Fibroblast of skin of right quadriceps (primary cell): ENCODE measurements at places on chromosomes 5 and 9.

- DNase-seq = no peak
These were observed 214.6 kb downstream of the GABRG2 start for GRCh38 chr5:162282191-162282590.

DNA sequence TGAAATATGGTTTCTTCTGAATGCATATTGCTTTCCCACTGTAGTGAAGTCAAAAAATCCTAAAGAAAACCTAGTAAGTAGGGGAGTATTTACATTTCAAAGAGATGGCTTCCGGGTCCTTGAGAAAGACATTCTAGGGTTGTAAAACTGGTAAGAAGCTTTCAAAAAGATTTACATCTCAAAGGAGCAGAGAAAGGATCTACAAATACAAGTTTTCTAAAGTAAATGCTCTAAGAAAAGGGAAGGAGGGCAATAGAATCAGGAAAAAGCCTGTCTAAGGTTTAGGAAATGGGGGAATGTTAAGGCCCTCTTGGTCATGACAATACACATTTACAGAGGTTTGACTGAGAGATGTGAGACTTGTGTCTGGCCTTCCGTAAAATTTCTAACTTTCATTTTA is 16.7 kb upstream of the TRPC7 start:
- no peak for DNase-seq

GRCh38 chr5:141680178-141680577 is 1.9 kb downstream of the ARAP3 start:
- no peak for DNase-seq

GRCh38 chr5:178182158-178182876 is 4.9 kb downstream of the GMCL2 start:
- no peak for DNase-seq
